ENCODE measurements at places on chromosomes 6 and 20. TPM values are rescaled to one million over a fixed set of nuclear protein-coding genes. Genes with fewer than 3 reads are reported as not detected.

Gene DYNLT2
- total RNA-seq, result 0.62 TPM

Gene BTN1A1
- total RNA-seq, result not detected

Gene TP53TG5
- 2.1 TPM for total RNA-seq

Gene MOG
- 5.4 TPM for total RNA-seq

Gene TUBB1
- total RNA-seq, result 0.30 TPM

Gene REM1
- 2.0 TPM for total RNA-seq

Gene CTAGE9
- total RNA-seq, result not detected

Gene SLC22A2
- not detected for total RNA-seq

Gene TFAP2C
- 0.20 TPM for total RNA-seq

Gene SRSF12
- 0.07 TPM for total RNA-seq

Gene COQ3
- total RNA-seq, result 33.8 TPM

Gene DEFB124
- total RNA-seq, result not detected

Gene CDH22
- total RNA-seq, result 2.3 TPM

Gene RAET1L
- total RNA-seq, result not detected

Gene NCOA7
- total RNA-seq, result 10.2 TPM

Gene FAM184A
- 2.2 TPM for total RNA-seq

Gene PI16
- total RNA-seq, result 4.1 TPM

Gene CRNKL1
- 17.6 TPM for total RNA-seq

Gene SIRPD
- total RNA-seq, result not detected

Gene ENTPD6
- total RNA-seq, result 130 TPM

Gene STK4
- 9.3 TPM for total RNA-seq

Gene FAM83C
- total RNA-seq, result not detected

Gene SPTLC3
- 5.4 TPM for total RNA-seq

Gene STMND1
- not detected for total RNA-seq

Gene SLC22A7
- total RNA-seq, result not detected

Gene DLK2
- total RNA-seq, result 1.2 TPM

Gene MARCKS
- 25.4 TPM for total RNA-seq

Gene TMEM200A
- total RNA-seq, result 0.15 TPM

Gene NKAIN2
- total RNA-seq, result 0.20 TPM

Gene ZC2HC1B
- total RNA-seq, result not detected

Gene KPNA5
- total RNA-seq, result 7.2 TPM

Gene HAO1
- not detected for total RNA-seq

Gene MROH8
- total RNA-seq, result 4.4 TPM

Gene ULBP2
- total RNA-seq, result 0.84 TPM

Gene NANP
- total RNA-seq, result 3.6 TPM

Gene SAMD3
- total RNA-seq, result 0.32 TPM

Gene C20orf141
- total RNA-seq, result not detected

Gene MUCL3
- not detected for total RNA-seq

Gene FRK
- total RNA-seq, result 8.8 TPM

Gene SLC32A1
- total RNA-seq, result not detected

Gene SGK2
- total RNA-seq, result 0.32 TPM

Gene THBS2
- 10.7 TPM for total RNA-seq

Gene SMOC2
- 18.7 TPM for total RNA-seq

Gene PDYN
- total RNA-seq, result not detected

Gene NKX2-4
- total RNA-seq, result not detected

Gene FNDC11
- 0.15 TPM for total RNA-seq

Gene SLC17A3
- total RNA-seq, result not detected

Gene SIRPB1
- total RNA-seq, result 0.82 TPM

Gene PLAGL1
- total RNA-seq, result 10.9 TPM

Gene ARMH2
- not detected for total RNA-seq

Gene SERPINB6
- 277 TPM for total RNA-seq

Data from left ventricle myocardium superior (tissue), 1 donor.